ENCODE measurements at places on chromosomes 12 and 14. TPM values are rescaled to one million over a fixed set of nuclear protein-coding genes. Genes with fewer than 3 reads are reported as not detected.
A peak's percentile ranks its signal among the peaks of the same experiment; 100 is the strongest.

DNA sequence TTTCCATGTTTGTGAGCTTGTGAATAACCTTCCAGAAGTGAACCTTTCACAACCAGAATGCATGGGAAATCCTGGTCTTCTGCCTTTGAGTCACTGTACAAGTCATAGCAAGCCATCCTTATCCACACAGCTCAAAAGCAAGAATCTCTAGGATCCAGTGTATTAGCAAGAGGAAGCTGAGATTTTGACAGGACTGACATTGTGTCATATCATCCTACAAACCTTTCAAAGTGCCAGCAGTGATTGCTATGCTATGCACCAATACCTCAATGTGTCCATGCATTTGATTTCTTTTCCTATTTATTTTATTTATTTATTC, 13.5 kb upstream of the NRDE2 start:
- no peak for DNase-seq

Gene MLEC
- 31.7 TPM for total RNA-seq

Gene WSCD2
- not detected for total RNA-seq

DNA sequence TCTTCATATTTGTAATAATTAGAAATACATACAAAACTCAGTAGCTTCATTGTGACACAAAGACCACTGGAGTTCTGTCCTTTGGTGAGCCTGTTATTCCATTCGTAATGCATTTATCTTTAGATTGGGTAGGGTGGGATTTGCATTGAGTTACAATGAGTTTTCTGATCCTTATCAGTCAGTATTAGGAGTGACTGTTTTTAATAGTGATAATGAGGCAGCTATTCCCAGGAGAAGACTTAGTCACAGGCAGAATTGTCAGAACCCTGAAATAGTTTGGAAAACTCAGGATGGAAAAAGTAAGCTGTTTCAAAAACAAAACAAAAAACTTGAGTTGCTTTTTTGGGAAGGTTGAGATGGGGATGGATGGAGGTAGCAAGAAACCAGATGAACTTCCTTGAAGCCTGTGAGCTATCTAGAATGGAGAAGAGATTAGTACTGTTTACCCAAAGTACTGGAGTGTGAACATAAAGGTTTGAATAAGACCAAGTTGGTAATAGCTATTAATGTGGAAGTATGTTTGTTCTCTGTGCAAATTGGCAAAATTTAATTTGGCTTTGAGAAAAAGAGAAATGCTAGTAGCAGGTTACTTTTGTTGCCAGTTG, 38.6 kb downstream of the FBXO34 start:
- peak; percentile 10 for DNase-seq

GRCh38 chr12:96337953-96338352, 62.3 kb downstream of the CDK17 start:
- DNase-seq: no peak

GRCh38 chr12:8088574-8088973, 6.5 kb downstream of the NECAP1 start:
- no peak for DNase-seq

GRCh38 chr14:24701062-24701461, 67.1 kb upstream of the GZMB start:
- no peak for DNase-seq

GRCh38 chr12:69196302-69197288, 42.8 kb upstream of the CPSF6 start:
- DNase-seq: peak; percentile 1

Gene ADGRD1
- total RNA-seq: 0.26 TPM

- DNase-seq: peak; percentile 67
Measured at GRCh38 chr14:37985826-37986470, 221.8 kb upstream of the SSTR1 start.

Gene DGLUCY
- 33.9 TPM for total RNA-seq

DNA sequence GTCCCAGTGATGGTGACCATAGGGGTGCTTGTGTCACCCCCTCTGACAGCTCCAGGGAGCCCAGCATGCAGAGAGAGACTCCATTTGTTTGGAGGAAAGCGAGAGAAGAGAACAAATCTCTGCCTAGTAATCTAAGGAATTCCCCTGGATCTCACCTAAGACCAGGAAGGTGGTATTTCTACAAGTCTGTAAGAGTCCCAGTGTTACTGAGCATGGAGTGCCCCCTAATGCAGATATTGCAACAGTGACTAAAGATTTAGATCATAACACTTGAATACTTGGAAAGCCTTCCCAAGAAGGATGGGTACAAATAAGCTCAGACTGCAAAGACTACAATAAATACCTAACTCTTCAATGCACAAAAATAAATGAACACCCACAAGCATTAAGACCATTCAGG, 360.4 kb upstream of the GARIN6 start:
- no peak for DNase-seq

Gene NDUFA9
- 68.4 TPM for total RNA-seq
